NCI-H1436 treated with DMSO at 0.1 percent for 48 hours (cell line): ENCODE measurements at places on chromosomes 11 and 22.

DNA sequence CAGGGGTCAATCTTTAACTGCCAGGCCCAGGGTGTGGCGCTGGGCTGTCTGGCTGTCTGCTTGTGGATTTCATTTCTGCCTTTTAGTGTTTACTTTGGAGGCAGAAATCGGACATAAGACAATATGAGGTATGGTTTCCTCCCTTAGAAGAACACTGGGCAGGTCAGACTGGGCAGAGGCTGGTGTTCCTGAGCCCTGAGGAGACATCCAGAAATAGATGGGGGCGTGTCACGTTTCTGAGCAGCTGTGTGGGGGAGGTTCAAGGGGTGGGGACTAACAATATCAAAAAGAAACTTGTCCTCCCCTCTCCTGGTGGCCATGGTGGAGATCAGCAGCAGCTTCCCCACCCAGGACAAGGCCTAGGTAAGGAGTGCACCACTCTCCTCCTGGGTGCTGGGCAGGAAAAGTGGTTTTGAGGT is at the start of gene ART1:
Gene ART1 (plus strand): TSS at position 312 of the 419 bp plus-strand sequence. CDS start 14,086 bp downstream, outside the sequence.
- DNase-seq = no peak

DNA sequence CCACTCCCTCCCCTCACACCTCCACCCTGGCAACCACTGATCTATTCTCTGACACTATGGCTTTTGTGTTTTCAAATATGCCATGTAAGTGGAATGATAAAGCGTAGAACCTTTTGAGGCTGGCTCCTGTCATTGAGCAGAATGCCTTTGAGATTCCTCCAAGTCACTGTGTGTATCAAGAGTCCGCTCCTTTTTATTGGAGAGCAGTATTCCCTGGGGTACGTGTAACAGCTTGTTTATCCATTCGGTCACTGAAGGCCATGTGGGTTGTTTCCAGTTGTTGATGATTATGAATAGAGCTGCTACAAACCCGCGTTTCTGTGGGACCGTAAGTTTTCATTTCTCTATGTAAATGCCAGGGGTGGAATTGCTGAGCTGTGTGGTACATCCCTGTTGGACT is 10.3 kb downstream of the TP53I11 start:
- no peak for DNase-seq

DNA sequence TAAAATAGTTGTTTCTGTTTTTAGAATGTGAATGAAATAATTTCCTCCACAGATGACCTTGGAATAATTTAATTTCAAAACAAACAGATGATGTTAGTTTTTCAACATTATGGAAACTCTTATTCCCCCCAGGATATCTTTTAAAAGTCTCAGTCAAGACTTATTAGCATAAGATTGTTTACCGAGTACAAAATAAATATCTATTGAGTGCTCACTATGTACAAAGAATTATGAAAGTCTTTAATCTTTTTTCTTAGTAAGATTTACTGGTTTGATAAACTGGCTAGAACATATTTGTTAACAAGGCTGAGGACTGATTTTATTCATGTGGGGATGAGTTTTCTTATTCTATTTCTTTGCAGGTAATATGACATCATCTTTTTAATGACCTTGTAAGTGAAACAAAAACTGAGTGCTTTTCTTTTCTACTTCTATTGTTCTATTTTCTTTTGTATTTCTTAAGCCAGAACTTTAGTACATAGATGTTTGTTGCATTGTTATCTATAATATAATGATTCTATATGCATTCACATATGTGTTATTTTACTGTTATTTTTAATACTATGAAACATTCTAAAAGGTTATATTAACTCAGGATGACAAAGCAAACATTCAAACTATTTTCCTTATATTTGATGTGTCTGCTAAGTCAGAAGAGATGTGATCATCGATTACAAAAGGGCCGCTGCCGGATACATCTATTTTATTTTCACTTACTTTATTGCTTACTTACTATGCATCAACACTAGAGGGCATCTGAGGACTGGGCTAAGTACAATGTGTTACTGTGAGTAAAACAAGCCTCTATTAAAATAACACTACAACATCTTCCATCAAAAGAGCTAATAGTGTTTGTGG is 111.0 kb upstream of the ARHGAP42 start:
- DNase-seq = no peak

GRCh38 chr11:131511794-131512193 is 141.4 kb downstream of the NTM start:
- DNase-seq = no peak

- DNase-seq = no peak
Measured at GRCh38 chr11:117501237-117501898, 173.7 kb downstream of the CEP164 start.

DNA sequence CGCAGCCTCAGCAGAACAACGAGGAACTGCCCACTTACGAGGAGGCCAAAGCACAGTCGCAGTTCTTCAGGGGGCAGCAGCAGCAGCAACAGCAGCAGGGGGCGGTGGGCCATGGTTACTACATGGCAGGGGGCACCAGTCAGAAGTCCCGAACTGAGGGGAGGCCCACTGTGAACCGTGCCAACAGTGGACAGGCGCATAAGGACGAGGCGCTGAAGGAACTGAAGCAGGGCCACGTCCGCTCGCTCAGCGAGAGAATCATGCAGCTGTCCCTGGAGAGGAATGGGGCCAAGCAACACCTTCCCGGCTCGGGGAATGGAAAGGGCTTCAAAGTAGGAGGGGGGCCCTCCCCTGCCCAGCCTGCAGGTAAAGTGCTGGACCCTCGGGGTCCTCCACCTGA is 31.6 kb downstream of the AMOTL1 start:
- DNase-seq = no peak

GRCh38 chr11:135074397-135074998 is 662.5 kb upstream of the B3GAT1 start:
- DNase-seq = no peak
